ENCODE measurements at places on chromosomes 4 and X.

GRCh38 chrX:132664273-132664672 is 175.4 kb upstream of the MBNL3 start:
- no peak for DNase-seq

GRCh38 chrX:1894740-1895139 is 279.9 kb downstream of the ASMT start:
- no peak for DNase-seq

- DNase-seq = no peak
Observed at GRCh38 chr4:98969878-98970785, 25.4 kb upstream of the METAP1 start.

DNA sequence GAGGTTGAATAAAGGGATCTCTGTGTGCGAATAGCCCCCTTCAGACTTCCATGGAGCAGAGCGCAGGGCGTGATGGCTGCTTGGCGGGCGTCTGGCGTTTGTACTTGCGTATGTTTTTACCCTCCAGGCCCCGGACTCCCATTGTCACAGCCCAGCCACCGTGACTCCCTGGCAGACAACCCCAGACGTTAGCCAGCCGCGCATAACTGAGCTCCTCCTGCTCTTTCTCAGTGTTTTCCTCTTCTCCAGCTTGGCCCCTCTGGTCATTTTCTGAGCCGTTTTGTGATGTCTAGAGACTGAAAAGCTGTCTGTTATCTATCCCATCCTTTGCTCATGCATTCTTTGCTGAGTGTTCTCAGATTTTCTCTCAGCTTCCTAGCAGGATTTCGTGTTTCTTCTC is 54.3 kb downstream of the IGFBP7 start:
- no peak for DNase-seq

DNA sequence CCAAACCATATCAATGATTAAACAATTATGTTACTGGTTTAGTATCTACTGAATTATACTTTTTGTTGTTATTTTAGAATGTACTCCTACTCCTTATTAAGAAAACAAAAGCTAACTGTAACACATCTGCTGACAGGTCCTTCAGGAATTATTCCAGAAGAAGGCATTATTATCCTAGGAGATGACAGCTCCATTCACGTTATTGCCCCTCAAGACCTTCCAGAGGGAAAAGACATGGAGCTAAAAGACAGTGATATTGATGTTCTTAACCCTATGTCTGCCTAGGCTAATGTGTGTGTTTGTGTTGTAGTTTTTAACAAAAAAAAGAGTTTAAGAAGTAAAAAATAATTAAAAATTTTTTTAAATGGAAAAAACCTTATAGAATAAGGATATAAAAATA is 206.8 kb upstream of the KLHL4 start:
- no peak for DNase-seq

- peak; percentile 64 for DNase-seq
Observed at GRCh38 chr4:48780865-48781214, 761 bp upstream of the FRYL start.

DNA sequence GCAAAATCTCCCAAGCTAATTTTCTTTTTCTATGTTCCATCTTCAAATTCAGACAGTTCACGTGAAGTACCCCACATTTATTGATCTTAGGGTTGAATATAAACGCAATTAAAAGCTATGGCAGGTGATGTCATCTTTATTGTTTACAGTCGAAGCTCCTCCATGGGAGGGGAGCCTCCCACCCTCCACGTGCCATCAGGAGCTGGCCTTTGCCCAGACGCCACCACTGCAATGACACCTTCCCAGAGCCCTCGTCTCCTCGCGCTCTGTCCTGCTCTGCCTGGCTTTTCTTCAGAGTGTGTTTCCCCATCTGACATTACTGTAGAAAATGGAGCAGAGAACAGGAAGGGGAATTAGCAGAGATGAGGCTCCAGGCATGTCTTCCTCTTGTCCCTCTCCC is 18.8 kb upstream of the CYP4V2 start:
- DNase-seq = no peak

- no peak for DNase-seq
Observed at GRCh38 chr4:93809773-93810172, 18.8 kb upstream of the ATOH1 start.

DNA sequence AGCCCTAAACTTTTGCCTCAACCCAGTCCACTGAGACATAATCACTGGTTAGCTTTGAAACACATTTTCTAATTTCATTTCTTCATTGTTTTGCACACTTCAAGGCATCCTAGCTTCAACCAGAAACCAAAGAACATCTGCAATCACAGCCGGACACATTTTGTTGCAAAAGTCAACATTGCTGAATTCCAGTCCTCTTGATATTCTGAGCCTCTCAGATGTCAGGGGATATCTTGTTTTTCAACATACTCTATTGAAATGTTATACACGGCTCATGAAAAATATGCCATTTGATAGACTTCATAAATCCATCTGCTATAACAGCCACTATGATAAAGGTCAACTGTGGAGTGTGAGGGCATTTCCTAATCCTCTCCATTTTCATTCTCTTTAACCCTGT is 241.6 kb upstream of the PUDP start:
- no peak for DNase-seq

DNA sequence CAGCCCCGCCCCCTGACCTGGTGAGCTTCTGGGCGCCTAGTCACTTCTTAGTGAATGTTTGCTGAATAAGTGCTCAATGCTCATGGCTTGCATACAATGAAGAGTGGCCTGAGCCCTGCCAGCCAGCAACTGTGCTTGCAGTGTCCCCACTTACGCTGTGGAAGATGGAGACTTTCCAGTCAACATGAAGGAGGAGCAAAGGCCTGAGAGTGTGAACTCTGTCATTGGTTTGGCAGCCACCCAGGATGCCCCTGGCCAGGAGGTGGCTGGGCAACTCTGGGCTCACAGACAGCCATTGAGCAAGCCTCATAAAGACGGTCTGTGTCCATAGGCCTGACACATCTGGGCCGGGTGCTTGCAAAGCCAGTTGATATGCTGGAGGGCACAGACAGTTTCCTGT is 72.1 kb upstream of the MAMLD1 start:
- no peak for DNase-seq

GRCh38 chr4:146945556-146946374 is at the start of gene TTC29:
Gene TTC29 (minus strand): TSS chr4:146945864. CDS start chr4:146939895, 5,969 bp downstream.
- DNase-seq = peak; percentile 92

DNA sequence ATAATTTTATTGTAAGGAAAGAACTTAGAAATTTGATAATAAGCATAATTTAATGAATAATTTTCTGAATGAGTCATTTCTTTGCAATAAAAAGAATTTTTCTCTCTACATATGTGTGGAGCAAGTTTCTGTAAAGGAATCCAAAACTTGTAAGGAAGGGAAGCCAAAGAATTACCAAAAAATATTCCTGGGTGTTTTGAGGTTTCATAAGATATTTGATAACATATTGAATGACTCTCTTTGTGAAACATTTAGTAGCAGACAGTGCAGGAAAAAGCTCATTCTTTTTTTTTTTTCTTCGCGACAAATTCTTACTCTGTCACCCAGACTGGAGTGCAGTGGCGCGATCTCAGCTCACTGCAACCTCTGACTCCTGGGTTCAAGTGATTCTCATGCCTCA is 469.0 kb upstream of the MAGEB2 start:
- DNase-seq = no peak

GRCh38 chr4:98996056-98996764 is 689 bp downstream of the METAP1 start:
- peak; percentile 46 for DNase-seq

- DNase-seq = peak; percentile 64
Observed at GRCh38 chr4:172202480-172203076, 389.4 kb downstream of the GALNTL6 start.

DNA sequence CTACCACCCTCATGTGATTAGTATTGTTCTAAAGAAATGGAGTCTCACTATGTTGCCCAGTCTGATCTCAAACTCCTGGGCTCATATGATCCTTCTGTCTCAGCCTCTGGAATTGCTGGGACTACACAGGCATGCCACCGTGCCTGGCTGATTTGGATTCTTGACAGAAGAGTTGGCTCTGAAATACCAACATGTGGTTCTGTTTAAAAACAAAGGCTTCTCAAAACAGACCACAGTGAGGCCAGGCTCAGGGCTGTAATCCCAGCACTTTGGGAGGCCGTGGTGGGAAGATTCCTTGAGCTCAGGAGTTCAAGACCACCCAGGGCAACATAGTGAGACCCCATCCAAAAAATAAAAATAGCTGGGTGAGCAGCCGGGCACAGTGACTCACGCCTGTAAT is 126.7 kb downstream of the DHRSX start:
- no peak for DNase-seq

- no peak for DNase-seq
Observed at GRCh38 chr4:68272860-68273259, 27.4 kb upstream of the TMPRSS11B start.

DNA sequence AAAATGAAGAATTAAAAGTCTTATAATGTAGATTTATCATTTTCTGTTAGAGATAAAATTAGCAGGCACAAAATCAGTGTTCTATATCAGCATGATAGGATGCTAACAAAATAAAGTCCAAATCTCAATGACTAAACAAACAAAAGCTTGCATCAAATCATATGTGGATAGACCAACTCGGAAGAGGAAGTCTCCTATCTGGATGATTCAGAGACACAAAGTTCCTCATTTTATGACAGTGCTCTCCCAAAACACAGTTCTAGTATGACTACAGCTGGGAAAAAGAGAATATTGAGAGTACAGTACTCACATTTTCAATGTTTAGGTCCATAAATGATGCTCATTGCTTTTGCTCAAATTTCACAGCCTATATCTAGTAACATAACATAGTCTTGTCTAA is 376.1 kb upstream of the CTSO start:
- peak; percentile 86 for DNase-seq

DNA sequence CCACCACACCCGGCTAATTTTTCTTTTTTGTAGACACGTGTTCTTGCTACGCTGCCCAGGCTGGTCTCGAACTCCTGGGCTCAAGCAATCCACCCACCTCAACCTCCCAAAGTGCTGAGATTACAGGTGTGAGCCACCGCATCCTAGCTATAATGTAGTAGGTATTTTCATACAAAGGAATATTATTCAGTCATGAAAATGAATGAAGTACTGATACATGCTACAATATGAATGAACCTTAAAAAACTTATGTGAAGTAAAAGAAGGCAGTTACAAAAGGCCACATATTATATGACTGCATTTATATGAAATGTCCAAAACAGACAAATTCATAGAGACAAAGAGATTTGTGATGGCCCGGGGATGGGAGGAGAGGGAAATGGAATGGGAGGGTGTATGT is 4.7 kb upstream of the GATA1 start:
- no peak for DNase-seq

DNA sequence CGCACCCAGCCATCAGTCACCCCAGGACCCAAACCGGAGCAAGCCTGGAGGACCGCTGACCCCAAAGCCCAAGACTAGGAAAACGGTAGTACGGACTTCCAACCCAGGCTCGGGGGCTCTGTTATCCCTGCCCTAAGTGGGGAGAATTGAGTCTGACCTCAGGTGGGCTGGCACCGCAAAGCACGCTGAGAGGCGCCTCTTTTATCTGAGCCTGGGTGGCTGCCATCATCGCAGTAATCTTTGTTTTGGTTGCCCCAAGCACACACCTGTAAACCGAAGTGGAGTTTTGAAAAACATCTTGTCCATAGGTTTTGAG is 894 bp upstream of the SH3RF1 start:
- no peak for DNase-seq

DNA sequence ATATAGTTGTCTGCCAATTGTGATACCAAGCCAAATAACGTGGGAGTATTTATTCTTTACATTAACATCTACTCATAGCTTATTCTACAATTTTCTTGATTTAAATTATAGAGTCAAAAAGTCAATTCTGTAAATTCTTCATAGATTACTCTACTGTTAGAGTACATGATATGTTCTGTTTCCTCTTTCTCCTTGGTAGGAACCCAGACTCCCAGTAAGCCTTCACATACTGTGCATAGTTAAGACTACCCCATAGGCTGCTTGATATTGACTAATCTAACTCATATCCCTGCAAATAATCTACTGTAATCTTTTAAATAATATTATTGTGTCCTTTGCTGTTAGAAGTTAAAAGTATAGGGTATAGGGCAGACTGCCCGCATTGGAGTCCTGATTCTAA is 35.4 kb downstream of the BANK1 start:
- DNase-seq = no peak

All from common myeloid progenitor, CD34-positive (primary cell).